Jurkat, Clone E6-1 (cell line): ENCODE measurements at places on chromosomes 5 and 9.

DNA sequence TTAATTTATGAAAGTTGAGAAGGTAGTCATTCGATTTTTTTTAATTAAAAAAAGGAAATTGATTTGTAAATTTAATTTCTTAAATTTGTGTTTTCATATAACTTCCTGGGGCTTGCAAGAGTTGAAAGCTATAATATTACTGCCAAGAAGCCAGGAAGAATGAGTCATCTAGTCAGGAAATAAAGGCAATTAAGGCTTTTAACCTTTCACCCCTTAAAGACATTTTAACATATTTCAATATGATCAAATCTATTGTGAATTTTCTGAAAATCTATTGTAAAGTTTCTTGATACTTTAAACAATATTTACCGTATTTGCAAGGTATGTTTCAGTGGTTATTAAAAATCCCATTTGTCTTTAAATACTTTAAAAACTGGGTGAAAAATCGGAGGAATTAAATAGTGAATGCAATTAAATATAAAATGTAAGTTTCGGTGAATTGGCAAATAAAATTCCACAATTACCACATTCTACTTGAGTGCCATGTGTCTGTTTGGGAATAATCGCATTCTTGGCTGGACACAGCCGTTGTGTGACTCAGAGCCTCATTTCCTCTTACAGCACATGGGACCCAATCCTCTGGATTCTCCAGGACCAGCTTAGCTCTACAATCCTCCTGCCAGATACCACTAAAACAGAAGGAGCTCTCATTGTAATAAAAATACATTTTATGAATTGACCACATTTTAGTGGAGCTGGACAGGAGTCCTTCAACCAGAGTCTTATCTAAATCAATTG, 310.7 kb downstream of the HCN1 start:
- no peak for DNase-seq

DNA sequence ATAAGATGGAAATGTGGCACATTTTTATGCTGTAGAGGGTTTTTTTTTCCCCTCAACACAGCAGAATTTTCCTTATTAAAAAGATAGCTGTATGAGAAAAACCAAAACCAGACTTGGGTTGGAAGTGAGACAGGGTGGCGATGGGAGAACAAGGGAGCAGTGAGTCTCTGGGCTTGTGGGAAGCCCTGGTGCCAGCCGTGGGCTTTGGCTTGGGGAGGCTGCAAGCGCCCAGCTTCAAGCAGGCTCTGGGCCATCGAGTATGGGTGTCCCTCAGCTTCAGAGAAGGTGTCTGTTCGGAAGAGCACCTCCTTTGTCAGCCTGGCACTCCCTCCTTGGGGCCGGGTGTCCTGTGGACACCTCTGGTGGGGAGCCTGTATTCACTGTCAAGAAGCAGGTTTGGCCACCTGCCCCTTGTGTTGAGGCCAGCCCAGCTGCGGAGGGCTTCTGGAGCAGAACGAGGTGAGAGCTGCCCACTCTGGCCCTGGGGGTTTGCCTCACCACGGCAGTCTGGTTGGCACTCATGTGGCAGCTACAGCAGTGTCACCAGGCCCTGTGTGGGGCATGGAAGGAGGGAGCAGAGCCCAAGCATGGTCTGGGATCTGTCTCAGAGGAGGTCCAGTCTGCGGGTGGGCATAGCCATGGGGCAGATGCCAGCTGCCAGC, 37.6 kb upstream of the ANGPTL2 start:
- DNase-seq = no peak

GRCh38 chr5:161763571-161763970, 78.0 kb downstream of the GABRA6 start:
- no peak for DNase-seq

GRCh38 chr9:74935008-74935407, 17.7 kb downstream of the C9orf40 start:
- DNase-seq = no peak

GRCh38 chr5:33229216-33229615, 211.5 kb upstream of the TARS1 start:
- no peak for DNase-seq

- DNase-seq = no peak
These were observed 37.9 kb downstream of the SH3TC2 start for GRCh38 chr5:149024943-149025342.

- no peak for DNase-seq
These were observed 19.7 kb upstream of the F2R start for GRCh38 chr5:76696251-76696650.

- DNase-seq = no peak
These were observed 34.1 kb downstream of the SLC6A3 start for GRCh38 chr5:1411099-1411498.

DNA sequence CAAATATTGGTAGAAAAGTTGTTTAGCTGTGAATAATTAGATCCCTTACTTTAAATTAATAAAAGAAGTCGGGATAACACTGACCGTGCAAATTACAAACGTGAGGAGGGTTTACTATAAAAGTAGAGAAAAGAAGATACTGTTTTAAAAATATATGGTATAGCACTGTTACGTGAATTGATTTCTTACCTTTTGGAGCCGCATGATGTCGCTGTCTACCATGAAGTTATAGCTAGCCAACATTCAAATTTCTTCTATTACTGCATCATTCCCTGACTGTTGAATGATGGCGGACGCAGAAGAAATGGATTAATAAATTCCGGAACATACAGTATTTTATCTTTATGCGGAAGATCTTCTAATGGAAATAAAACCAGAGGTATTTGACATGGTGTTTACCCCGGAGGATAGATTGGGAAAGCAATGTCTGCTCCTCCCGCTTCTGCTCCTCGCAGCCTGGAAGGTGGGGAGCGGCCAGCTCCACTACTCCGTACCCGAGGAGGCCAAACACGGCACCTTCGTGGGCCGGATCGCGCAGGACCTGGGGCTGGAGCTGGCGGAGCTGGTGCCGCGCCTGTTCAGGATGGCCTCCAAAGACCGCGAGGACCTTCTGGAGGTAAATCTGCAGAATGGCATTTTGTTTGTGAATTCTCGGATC, at the start of gene PCDHA6:
Gene PCDHA6 (plus strand): TSS at position 257 of the 658 bp plus-strand sequence. CDS start 132 bp downstream, at position 389.
- no peak for DNase-seq

DNA sequence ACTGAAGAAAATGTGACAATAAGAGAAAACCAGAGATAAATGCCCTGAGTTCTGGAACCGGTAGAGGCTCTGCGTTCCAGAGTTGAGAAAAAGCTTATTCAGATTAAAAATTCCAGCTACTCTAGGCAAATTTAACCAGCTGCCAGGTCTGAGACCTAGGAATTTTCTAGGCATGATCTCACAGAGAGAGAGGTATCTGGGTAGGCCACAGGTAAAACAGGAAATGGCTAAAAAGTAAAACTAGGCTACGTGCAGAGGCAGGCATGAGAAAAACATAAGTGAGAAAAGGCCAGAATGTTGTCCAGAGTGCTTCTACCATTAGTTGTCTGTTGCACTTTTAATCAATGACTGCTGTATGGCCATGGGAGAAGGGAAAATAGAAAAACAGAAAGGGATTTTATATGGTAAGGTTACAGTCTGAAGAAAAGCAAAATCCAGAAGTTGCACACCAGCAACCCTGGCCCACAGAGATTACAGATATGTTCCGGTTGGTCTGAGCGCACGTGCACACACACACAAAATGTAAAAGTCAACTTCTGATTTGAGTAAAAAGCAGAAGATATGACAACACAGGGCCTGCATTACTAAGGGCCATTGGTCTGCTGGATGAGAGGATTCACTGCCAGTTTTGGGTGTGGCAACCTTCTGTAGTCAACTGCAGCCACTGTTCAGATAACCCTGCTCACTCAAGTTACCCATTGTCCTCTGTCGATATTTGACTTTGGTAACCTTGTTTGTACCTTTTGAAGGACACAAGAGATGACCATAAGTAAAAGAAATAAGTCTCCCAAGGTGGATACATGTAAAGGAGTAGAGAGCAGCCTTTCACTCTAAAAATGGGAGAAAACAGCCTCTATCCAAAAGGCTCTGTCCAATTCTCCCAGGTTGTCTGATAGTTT, 266.0 kb downstream of the DTWD2 start:
- no peak for DNase-seq

GRCh38 chr5:171541341-171541776, 121.9 kb downstream of the FGF18 start:
- no peak for DNase-seq

DNA sequence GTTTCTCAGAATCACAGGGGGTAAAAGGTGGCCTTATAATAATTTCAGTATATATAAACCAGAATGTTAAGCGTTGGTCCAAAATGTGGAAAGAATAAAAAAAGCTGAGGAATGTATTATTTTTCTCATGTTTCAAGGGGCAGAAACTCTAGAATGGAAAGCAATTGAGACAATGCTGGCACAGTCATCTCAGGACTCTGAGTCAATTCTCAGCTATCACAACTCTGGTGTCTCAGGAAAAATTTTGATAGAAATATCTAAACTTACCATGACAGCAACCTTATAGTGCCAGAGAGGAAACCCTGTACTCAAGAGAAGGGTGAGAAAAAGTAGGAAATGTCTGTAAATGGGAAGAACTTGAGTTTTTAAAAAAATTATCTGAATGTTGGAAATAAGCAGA, 1189.4 kb upstream of the NUDT12 start:
- DNase-seq = no peak

DNA sequence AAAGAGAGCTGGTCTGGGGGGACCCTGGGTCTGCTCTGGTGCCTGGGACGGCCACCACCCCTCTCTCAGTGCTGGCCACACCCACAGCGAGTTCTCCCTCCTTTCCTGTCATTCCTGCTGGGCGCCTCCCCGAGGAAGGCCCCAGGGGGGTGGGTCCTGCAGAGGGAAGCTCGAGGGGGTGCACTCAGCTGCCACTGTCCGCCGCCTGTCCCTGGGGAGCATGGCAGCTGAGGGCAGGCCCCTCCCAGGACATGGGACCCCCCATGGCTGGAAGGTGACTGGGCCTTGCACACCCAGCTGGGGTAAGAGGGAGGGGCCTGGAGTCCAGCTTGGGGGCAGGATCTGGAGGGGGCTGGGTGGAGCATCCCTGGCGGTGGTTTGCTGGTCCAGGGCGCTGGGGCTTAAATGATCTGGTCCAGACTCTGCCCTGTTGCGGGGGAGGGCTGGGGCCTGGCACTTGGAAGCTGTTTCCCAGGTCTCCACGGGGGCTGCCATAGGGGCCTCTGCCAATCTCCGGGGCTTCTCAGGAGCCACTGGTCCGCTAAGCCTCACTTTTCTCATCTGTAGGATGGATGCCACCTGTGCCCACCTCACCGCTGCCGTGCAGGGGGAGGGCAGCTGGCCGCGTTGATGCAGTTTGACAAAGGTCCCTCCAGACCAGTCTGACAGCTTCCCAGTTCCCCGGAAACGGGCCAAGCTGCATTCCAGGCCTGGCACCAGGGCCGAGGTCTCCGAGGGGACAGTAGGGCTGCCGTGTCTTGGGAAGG, 6.0 kb upstream of the SLC2A6 start:
- no peak for DNase-seq

DNA sequence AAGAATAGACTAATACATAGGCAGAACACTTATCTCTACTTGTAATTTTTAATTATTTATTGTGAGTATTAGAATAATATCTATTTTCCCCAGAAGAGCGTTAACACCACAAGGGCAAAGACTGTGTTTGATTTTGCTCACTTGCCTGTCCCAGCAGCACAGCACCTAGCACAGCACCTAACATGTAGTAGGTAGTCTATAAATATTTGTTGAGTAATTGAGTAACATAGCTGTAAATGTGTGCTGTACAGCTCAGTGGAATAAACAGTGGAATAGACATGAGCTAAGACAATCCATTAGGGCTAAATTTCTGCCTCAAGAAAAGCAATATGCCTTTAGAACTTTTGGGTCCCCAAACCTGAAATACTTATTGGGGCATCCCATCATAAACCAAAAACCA, 49.3 kb upstream of the VCAN start:
- DNase-seq = no peak

DNA sequence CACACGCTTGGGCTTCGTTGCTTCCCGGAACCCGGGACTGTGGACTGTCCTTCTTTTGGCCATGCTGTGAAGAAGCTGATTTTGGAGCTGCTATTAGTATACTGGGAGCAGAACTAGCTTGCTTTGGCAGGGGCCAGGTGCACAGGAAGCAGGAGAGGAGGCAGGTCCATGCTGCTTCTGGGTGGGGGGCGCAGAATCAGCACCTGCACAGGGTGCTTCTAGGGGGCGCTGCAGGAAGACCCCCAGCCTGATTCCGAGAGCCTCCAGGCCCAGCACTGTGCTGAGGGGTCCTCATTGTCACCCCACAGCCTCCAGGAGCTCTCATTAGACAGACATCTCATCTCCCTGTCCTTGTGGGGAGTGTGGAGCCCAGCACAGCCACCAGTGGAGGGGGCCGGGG, 252.6 kb upstream of the IRX4 start:
- DNase-seq = no peak
